Inflammatory macrophage treated with lipopolysaccharide for 4 hours (primary cell): ENCODE measurements at places on chromosomes 16 and 17.
A peak's percentile ranks its signal among the peaks of the same experiment; 100 is the strongest.

- no peak for DNase-seq
Measured at GRCh38 chr16:81307770-81308169, 7.0 kb upstream of the GAN start.

DNA sequence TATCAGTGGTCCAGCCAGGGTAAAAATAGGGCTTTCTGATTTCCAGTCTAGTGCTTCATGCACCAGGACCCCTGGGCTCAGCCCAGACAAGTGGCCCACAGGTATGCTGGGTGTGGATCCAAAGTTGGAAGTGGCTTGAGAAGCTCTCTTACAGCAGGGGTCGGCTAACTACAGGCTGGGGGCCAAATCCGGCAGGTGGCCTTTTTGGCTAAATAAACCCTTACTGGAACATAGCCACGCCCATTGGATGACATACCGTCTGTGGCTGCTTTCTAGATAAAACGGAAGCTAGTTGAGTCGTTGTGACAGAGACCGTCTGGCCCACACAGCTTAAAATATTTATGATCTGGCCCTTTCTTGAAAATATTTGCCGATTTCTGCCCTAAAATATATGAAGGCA lies 119.0 kb upstream of the CDC42EP4 start:
- DNase-seq = peak; percentile 87

GRCh38 chr16:70704586-70704985 lies 18.7 kb upstream of the MTSS2 start:
- DNase-seq = no peak

GRCh38 chr17:28331891-28332420 lies 3.3 kb downstream of the IFT20 start:
- no peak for DNase-seq

GRCh38 chr16:56289862-56290261 lies 98.6 kb downstream of the GNAO1 start:
- DNase-seq = no peak
